Stimulated activated CD8-positive, alpha-beta memory T cell treated with anti-CD3 and anti-CD28 coated beads, Interleukin-15, amount 100 ng/mL, for 4 hours (primary cell): ENCODE measurements at places on chromosomes 13 and 19.

GRCh38 chr13:46797501-46798237 is 708 bp upstream of the ESD start:
- DNase-seq, result no peak

DNA sequence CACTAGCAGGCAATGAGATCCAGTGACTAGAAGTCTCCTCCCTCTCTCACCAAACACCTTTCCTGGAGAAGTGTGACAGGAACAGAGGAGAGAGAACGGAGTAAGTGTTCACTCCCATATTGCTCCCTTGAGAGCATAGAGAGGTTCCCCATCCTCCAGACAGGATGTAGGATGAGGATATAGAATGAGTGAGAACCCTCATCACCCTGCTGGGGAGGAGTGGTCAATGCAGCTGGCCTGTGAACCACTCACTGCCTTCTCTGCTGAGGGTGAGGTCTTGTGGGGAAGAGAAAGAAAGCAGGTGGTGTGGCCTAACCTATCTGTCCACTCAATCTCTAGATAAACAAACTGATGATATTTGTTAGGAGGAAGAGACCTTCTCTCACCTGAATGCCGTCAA is 386.6 kb downstream of the PCDH20 start:
- no peak for DNase-seq

GRCh38 chr19:56617531-56617930 is 22.4 kb downstream of the ZNF71 start:
- no peak for DNase-seq

DNA sequence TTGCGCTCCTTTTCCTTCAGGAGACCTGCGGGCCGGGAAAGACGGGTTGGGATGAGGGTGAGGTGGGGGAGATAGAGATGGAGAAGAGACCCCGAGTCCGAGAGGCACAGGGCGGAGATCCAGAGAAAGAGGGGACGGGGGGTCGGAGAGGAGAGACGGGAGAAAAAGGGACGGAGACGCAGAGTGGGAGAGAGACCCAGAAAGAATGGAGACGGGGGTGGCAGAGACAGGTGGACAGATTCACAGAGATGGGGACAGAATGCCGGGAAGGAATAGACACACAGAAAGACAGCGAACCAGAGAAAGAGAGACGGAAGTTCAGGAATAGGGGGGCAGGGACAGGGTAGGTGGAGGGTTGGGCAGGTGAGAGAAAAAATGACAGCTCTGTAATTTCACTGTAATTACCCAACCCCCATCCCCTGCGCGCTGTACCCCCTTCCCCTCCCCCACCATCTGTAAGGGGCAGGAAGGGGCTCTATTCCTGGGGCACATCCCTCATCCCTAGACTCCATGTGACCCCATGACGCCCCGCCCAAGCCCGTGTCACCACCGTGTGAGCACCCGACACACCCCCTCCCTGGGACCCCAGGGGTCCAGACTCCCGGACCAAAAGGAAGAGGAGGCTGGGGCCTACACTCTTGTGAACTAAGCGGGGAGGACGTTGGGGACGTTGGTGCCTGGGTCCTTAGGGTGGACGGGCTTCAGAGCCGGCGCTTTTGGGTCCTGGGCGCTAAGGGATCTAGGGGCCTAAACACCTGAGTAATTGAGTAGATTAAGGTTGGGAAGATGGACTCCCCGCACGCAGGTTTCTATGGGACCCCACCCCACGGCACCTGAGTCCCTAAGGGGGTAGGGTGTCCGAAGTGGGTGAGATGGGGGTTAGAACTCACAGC is 967 bp downstream of the DBP start:
- DNase-seq, result no peak

DNA sequence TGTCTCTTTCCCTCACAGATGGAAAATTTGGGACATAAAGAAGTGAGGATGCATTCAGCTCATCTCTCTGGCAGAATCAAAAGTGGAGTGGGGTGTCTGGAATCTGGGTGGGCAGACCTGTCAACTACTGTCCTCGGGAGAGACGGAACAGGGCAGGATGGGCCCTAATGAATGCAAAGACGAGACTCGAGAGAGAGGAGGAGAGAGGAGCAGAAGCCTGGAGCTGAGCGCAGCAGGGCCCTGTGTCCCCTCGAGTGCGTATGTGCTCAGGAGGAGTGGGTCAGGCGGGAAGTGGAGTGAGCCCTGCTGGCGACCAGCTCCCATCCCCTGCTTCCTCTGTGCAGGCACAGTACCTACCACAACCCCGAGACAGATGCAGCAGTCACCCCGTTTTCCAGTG is 78.9 kb downstream of the TEX29 start:
- DNase-seq, result no peak

- DNase-seq, result no peak
Observed at GRCh38 chr19:31671411-31672035, 322.3 kb upstream of the TSHZ3 start.

DNA sequence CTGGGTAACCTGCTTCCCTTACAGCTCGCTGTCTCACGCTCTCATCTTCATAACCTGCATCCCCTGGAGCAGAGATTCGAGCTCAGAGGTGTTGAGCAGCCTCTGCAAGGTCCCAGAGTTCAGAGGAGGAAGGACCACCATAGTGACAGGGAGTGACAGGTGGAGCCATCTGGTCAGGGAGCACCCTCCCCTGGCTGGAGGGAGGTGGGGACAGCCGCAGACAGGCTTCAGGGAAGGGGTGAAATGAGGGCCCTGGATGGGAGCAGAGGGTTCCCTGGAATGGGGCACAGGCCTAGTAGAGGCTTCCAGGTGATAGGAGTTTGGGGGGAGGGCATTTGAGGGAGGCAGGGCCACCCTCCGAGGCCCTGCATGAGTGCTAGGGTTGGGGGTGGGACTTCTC is 82.1 kb downstream of the ZNF429 start:
- DNase-seq, result no peak

- DNase-seq, result peak; percentile 27
Observed at GRCh38 chr19:11375143-11375948, 880 bp downstream of the SWSAP1 start.

- DNase-seq, result no peak
Observed at GRCh38 chr19:16457195-16457953, 14.4 kb downstream of the EPS15L1 start.

GRCh38 chr13:109140479-109141349 is 511.3 kb downstream of the MYO16 start:
- DNase-seq, result no peak

GRCh38 chr13:26425443-26426358 is 131.8 kb upstream of the WASF3 start:
- DNase-seq, result no peak

- DNase-seq, result no peak
Observed at GRCh38 chr13:21889651-21890050, 218.8 kb downstream of the FGF9 start.

DNA sequence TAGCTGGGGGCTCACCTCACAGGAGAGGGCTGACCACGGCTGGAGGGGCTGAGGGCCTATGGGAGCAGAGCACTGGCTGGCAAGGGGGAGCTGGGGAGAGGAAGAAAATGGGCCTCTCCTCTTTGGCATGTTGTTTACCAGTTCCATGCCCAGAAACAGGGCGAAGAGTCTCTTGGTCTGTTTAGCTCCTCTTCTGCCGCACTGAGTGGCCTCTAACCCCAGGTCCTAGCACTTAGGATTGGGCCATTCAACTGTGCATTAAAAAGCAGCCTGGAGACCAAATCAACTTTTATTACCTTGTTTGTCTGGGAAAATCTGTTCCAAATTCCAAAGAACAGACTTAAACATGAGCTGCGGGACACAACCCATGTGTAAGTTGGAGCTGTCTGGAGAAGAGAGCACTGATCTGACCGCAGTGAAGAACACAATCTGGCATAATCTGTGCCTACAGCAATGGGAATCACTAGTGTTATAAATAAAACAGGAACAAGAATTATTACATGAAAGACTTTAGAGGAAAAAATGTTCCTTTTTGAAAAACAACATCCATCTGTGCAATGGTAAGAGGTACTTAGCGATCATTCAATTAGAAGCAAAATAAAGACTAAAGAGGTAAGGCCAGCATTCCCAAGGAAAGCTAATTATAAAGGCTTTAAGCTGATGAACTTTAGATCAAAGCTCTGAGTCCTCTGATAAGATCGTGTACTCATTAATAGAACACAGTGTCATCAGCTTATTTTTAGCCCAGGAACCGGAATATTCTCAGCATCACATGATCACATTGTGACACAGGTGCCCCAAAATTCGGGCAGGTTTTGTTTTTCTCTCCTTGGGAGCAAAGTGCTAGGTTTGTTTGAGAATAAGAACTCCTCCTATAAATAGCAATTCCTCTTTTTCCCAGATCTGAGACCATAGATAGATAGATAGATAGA is 243.2 kb downstream of the COL4A1 start:
- DNase-seq, result no peak
